Thymus (tissue), 14 donors: ENCODE measurements at places on chromosomes 3 and 15. TPM values are rescaled to one million over a fixed set of nuclear protein-coding genes. Genes with fewer than 3 reads are reported as not detected.

DNA sequence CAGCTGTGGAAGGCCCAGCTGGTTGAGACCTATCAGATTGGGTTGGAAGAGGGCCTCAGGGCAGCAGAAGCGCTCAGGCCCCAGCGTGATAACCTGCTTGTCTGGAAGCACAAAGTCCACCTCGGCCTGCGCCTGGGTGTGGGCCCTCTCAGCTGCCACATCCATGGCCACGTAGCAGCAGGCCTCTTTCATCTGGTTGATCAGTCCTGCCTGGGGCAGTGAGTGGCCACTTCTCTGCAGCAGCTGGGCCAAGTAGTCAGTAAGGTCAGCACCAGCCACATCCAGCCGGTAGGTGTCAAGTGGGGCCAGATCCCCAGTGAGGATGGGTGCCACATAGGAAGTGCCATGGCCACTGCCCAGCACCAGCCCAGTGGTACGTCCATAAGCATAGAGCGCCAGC is 3.9 kb upstream of the CAMKV start:
- H3K27ac ChIP-seq: no peak overlapping the region
- no peaks in the 10 kb centered on the region for H3K36me3 ChIP-seq

- DNase-seq: no peak
- no peak overlapping the region for H3K27ac ChIP-seq
- no peak overlapping the region for H3K4me3 ChIP-seq
Observed at GRCh38 chr15:88707771-88708654, 69.2 kb downstream of the ISG20 start.

DNA sequence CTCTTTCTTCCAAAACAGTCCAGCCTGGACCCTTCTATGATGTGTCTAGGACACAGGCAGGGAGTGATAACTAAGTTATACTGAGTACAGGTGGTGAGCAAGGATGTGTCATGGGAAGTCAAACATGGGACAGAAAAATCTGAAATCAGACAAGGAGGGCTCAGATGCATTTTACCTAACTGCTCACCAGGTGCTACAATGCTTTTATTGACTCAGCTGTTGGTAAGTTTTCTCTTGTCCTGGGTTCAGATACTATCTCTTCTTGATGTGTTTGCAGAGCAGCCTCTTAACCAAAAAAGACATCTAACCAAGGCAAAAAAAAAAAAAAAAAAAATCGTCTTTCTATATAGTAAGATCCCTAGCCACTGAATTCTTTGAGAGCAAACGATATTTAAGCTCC is 378.6 kb downstream of the VPS13C start:
- no peaks in the 10 kb centered on the region for H3K27me3 ChIP-seq
- no peak overlapping the region for H3K27ac ChIP-seq
- DNase-seq: no peak

The KIF15 gene
- 43.4 TPM for total RNA-seq

The SLC12A1 gene
- 0.05 TPM for total RNA-seq

The ITPKA gene
- 0.24 TPM for total RNA-seq
